Stimulated activated naive CD8-positive, alpha-beta T cell treated with anti-CD3 and anti-CD28 coated beads, Interleukin-15, Interleukin-2, amounts not matched to agents 100 U/mL and 50 U/mL, for 24 hours (primary cell): ENCODE measurements at places on chromosomes 16 and 17.
A peak's percentile ranks its signal among the peaks of the same experiment; 100 is the strongest.

- DNase-seq = no peak
Observed at GRCh38 chr17:13475574-13476223, 126.0 kb downstream of the HS3ST3A1 start.

DNA sequence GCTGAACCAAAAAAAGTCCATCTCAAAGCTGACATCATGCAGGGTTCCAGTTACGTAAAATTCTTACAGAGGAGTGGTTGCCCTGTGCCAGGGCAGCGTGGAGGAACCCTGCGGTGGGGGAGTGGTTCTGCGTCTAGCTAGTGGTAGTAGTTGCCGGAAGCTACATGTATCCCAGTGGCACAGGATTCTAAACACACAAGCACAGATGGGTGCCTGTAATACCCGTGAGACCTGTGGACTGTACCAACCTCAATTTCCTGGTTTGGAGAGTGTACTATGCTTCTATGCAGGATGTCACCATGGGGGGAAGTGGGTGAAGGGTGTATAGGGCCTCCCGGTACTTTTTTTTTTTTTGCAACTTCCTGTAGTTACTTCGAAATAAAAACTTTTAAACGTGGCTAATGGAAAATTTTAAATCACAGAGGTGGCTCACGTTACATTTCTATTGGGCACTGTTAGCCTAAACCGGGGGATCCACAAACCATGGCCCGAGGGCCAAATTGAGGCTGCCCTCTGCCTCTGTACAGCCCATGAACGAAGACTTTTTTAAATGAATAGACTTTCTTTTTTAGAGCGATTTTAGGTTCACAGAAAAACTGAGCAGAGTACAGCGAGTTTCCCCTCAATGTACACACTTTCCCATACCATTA is 38.5 kb downstream of the TBC1D16 start:
- DNase-seq = peak; percentile 73

DNA sequence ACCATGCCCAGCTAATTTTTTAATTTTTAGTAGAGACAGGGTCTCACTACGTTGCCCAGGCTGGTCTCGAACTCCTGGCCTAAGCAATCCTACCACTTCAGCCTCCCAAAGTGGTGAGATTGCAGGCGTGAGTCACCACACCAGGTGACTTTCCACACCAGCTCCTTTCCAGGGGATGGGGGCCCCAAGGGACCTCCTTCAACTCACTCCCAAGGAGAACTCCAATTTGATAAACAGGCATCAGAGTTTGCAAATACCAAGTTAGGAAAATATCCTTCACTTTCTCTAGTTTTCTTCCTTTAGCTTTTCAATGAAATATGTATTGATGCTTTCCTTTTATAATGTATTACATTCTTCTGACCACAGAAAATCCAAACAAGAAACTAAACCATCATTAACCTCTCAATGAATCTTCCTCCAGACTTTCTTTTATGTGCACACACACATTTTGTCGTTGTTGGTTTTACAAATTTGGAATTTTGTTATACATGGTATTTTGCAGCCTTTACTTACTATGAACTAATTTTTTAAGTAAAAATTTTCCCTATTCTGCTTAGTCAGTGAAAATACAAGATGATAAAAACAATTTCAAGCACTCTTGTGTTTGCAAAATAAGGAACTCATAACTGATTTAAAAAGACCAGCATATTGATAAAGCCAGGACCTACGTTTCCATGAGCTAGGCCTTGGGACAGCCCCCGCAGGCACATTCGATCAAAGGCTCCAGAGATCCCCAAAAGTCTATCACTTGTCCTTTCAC is 32.0 kb downstream of the GAS7 start:
- no peak for DNase-seq

DNA sequence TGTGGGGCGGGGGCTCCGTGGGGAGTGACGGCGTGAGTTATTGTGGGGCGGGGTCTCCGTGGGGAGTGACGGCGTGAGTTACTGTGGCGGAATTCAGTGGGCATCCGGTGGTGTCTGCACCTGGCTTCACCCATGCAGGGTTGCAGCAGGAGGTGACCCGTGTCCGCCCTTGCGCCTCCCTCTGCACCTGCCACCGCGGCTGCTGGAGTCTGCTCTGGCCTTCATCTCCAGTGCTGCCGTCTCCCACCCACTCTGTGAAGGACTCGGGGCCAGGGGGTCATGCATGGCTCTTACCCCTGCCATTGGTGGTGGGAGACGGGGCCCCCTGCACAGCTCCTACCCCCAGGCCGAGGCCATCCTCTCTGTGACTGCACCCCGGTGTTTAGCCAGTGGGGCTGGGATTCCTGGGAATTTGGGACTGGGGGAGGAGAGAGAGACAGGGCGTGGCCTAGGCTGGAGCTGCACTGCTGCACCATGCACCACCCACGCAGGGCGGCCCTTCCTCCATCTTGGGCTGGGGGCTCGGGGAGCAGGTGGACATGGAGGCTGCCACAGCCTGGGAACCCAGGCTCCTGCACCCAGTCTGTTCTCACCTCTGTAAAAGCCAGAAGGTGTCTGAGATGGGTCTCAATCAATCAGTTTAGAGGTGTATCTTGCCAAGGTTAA is 1.3 kb upstream of the PABPN1L start:
- DNase-seq = no peak

- peak; percentile 52 for DNase-seq
Observed at GRCh38 chr17:66508896-66509844, 206.8 kb downstream of the PRKCA start.

DNA sequence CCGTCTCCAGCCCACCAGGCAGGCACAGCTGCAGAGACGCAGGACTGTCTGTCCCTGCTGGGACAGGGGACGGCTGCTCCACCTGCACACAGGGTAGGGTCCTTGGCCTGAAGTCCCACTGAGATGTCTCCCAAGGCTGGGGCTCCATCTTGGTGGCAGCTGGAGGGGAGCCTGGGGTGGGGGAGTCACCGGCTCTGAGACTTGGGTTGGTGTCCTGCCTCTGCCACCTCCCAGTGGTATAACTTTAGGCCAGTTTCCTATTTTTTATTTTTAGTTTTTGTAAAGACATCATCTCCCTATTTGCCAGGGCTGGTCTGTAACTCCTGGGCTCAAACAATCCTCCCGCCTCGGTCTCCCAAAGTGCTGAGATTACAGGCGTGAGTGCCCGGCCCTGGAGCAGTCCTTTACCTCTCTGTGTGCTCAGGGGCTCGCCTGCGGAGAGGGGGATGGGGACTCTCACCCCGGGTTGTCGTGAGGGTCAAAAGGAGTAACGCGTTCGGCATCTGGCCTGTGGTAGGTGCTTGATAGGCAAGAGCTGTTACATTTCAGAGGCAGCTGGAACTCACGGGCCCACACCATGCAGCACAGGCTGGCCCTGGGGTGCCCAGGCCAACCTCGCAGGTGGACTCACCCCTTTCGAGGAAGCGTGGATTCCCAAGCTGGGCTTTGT is 46.6 kb upstream of the DOC2B start:
- DNase-seq = no peak

DNA sequence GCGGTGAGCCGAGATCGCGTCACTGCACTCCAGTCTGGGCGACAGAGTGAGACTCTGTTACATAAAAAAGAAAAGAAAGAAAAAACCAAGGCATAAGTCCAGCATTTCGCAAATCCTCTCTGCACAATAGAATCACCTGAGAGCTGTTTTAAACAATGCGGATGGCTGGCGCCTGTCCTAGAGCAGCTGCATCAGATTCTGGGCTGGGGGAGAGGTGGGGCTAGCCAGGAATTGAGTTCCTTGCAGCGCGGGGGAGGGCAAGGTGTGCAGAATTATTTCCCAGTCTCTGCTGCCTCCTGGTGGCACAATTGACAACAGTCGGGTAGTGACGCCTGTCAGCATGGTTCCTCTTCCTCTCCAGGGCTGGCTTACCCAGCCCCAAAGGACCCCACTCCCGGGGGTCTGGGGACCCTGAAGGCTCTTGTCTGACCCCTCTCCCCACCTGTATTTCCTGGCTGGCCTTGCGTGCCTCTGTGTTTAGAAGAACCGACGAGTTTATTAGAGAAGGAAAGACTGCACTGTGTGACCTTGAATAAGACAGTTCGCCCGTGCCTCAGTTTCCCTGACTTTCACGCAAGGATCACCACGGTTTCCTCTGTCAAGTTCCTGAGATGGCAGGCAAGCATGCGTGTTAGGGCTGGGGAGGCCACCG is 41.1 kb upstream of the PLCG2 start:
- peak; percentile 86 for DNase-seq

GRCh38 chr16:66751992-66752322 is 548 bp upstream of the DYNC1LI2 start:
- DNase-seq = no peak

DNA sequence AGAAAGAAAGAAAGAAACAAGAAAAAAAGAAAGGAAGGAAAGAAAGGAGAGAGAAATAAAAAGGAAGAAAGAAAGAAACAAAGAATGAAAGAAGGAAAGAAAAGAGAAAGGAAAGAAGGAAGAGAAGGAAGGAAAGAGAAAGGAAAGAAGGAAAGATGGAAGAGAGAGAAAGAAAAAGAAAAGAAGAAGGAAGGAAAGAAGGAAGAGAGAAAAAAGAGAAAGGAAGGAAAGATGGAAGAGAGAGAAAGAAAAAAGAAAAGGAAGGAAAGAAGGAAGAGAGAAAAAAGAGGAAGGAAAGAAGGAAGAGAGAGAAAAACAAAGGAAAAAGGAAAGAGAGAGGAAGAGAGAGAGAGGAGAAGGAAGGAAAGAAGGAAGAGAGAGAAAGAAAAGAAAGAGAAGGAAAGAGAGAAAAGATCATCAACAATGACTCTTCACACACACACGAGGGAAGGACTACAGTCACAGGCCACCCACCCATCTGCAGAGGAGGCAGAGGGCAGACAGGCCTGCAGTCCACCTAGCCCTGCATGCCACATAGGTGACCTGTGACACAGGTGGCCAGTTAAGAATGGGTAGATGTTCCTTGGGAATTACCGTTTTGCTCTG is 23.9 kb downstream of the VWA3A start:
- DNase-seq = no peak

DNA sequence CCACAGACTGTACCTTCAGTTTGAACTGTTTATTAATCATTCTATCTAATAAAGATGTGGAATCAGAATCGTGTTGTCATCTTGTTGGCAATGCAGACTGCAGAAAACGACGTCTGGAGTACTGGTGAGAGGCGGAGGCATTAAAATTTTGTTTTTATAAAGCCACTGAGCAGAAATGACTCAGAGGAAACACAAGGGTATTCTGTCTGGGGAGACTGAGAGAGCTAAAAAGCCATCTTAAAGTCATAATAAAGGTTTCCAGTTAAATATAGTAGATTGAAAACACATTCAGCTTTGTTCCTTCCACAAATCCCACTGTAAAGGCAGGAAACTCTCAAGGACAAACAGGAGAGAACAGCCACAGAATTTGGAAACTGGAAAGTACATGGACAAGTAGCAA is 74.2 kb downstream of the CPPED1 start:
- DNase-seq = no peak

- DNase-seq = no peak
Observed at GRCh38 chr16:3113765-3114479, 1.5 kb downstream of the ZNF205 start.

DNA sequence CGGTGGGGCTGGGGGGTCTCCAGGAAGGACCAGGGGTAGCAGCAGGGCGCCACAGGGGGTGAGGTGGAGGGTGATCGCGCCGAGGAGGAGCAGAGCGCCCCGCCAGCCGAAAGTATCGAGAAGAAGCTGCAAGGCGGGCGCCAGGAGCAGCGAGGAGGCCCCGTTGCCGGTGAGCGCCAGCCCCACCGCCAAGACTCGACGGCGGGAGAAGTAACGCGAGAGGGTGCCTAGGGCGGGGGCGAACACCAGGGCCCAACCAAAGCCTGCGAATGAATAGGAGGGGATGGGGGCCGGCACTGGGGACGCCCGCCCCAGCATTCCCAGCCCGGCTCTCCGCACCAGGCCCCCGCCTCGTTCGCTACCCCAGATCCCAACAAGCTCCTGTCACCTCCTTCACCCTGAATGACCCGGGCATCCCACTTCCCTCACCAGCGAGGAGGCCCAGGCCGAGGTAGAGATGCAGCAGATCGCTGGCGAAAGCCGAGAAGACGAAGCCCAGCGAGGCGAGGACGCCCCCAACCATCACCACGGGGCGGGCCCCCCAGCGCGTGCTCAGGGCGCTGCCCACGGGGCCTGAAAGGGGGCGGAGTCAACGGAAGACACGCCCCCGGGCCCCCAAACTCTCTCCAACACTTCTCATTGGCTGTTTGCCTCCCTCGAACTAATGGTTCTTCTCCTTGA is 1.3 kb downstream of the SLC16A11 start:
- peak; percentile 58 for DNase-seq

DNA sequence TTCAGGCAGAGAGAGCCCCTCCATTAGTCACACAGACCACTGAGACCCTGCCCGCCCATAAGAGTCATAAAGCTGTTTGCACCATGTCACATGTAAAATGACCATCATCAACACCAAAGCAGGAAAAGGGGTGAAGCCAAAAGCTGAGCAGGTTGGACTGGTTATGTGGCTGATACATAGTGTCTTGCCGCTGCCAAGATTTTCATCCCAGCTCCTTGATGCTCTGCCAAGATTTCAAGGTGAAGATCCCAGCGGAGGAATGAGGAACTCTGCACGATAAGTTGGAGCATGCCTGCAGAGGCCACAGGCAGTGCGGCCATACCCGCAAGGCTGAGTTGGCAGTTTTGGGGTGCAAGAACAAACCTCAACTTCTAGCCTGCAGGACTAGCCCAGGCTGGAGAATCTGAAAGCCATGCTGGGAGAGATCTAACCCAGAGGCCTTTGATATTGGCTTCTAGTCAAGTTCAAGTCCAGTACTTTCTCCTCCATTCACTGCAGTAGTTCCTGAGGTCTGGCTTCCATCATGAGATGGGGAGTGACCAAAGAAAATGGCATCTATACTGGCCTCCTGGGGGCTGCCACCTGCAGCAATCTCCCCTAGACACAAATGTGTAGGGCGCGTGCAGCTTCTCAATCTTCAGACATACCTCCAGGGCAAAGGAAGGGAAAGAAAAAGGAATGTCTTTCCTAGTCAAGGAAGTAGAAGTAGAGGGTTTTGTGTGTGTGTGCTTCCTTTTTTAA is 79.7 kb upstream of the NOL11 start:
- DNase-seq = no peak

DNA sequence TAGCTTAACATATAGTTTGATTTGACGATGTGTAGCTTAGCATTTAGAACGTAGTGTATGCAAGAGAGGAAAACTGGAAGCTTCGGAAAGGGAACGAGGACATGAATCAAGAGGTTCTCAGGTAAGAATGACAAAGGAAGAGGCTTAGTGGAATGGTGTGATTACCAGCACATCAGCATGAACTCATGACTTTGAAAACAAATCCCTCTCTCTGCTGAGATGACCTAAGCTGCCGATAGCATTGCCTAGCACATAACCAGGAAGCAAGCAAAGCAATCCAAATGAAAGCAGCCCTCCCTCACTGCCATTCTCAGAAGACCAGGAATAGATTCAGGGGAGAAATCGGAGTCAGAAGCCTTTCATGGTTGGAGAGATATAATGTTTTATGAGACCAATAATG is 51.3 kb upstream of the CCL1 start:
- DNase-seq = no peak

GRCh38 chr16:21327046-21327445 is 49.0 kb upstream of the CRYM start:
- no peak for DNase-seq

- no peak for DNase-seq
Observed at GRCh38 chr17:70320673-70321345, 151.5 kb downstream of the KCNJ2 start.

GRCh38 chr16:89304941-89305705 is 87.6 kb downstream of the ZNF778 start:
- DNase-seq = no peak

GRCh38 chr16:8622315-8622656 is 788 bp downstream of the METTL22 start:
- no peak for DNase-seq
